8988T (cell line): ENCODE measurements at places on chromosomes 2 and 18.

DNA sequence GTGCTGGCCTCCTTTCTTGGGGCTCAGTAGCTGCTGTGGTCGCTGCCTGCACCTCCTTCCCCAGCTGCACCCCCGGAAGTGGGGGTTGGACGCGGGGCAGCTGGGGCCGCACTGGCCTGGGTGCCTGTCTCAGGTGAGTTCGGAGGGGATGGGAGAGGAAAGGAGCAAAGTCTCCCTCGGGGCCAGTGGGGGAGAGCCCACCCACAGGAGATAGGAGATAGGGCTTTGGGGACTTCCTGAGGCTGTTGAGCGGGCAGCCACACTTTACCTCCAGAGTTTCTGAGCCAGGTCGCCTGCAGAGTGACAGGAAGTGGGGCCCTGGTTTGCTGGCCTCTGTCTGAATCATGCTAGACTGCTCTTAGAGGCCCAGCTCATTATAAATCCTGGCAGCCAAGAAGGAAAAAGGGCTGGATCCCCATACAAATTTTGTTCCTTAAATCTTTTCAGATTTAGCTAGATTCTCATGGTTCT, 8.1 kb downstream of the MBP start:
- no peak for DNase-seq

DNA sequence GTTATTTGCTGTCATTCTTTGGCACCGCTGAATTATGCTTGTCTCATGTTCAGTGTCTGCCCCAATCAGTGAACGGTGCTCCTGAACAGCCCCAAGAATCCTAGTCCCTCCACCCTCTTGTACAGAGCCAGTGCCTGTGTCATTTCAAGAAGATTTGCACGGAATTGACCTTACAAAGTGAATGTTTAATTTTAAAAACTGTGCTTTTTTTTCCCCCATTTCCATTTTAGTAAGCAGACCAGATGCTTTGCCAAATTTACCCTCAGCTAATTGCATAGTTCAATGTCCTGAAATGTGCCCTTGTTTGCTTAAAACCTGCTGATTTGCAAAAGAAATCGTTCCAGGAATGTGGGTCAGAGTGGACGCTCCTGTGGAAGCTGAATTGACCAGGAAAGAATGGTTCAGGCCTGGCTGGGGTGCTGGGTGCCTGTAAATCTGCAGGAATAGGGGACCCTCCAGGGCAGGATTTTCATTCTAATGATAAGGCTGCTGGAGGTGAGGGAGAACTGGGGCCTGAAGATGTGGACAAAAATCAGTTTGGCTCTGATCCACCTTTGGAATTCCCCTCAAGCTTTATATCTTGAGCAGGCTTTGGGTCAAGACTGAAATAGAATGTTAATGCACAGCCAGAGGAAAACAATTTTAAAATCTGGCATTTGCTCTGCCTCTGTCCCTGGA, 20.1 kb downstream of the TMEM17 start:
- no peak for DNase-seq

DNA sequence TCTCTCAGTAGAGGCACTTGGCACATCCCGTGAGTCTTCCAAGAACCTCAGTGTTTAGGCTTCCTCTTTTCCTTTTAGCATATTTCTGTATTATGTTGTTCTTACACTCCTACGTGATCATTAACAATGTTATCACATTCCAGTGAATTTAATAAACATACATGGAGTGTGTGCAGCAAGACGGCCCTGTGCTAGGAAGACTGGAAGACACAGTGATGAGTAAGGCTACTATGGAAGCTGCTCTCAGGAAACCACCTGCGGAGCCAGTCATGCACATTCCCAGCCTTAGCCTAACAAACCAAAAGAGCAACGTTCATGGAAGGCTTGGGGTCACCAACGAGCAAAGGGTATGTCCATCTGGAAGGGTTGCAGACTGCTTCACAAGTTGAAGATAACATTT, 103.4 kb downstream of the ETAA1 start:
- no peak for DNase-seq

DNA sequence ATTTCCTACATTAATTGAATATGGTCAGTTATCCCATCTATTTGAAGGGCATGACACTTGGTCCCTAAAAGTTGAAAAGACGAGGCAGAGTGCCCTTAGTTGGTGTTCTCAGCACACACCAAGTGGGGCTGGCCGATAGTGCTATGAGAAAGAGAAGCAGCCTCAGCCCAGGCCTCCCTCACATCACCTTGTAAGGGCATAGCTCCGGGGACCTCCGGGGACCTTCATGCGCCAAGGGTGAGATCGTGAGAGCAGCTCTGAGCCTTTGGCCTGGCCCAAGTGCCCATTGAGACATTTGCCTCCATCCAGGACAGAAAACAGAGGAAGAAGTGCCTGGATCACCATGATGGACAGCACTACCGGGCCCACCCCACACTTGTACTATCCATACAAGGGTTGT, 244.3 kb upstream of the COPS8 start:
- no peak for DNase-seq

DNA sequence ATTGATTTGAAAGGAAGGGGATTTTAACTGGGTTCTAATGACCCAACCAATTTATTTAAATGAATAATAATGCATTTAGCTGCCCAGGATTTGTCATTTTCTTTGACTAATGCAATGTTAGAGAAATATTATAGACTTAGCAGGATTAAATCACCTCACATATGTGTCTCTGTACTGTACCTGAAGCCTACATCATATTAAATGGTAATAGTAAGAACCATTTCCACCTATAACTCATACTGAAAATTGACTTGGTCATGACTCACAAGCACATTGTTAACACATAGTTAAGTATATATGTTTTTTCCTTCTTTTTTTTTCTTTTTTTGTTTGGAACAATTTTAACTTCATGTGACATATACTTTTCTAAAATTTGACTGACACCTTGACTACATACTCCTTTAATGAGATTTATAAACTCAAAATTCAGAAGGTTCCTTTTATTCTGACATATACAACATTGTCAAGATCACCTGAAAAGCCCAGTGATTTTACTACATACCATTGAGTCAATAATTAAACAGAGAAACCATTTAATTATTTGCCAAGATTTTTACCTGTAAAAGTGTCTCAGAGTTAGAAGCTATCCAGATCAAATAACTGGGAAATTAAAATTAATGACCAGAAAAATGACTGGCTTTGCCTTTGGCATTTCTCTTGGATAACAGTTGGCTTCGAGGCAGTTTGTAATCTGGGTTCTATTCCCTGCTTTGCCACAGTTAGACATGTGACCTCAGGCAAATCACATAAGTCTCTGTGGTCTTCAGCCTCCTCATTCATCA, 58.8 kb upstream of the CDC42EP3 start:
- DNase-seq, result no peak

DNA sequence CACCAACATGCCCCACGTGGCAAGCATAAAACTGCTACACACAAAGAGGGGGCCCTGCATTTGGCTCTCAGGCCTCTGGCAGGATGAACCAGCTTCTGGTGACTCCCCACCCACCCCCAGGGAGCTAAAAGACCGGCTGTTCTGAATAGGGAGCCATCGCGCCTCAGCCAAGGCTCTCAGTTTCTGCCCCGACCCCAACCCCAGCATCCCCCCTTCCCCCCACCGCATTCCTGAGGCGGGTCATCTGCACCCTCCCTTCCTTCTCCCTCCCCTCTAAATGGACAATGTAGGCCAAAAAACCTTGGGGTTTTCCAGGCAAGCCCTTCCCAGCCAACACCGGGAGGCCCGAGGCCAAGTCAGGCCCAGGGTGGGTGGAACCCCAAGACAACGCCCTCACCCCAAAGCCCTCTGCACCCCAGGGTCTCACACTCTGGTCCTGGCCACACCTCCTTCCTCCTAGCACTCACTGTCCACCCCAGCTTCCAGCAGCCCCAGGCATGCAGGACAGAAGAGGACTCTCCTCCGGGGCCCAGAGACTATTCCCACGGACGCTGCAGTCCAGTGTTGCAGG, 5.7 kb downstream of the CYP26B1 start:
- no peak for DNase-seq

- DNase-seq, result peak; percentile 91
Measured at GRCh38 chr2:217993817-217994463, 8.9 kb downstream of the TNS1 start.

- DNase-seq, result no peak
Measured at GRCh38 chr18:52342456-52342855, 2.5 kb downstream of the DCC start.

GRCh38 chr2:234292205-234292961, 204.5 kb downstream of the ARL4C start:
- no peak for DNase-seq

DNA sequence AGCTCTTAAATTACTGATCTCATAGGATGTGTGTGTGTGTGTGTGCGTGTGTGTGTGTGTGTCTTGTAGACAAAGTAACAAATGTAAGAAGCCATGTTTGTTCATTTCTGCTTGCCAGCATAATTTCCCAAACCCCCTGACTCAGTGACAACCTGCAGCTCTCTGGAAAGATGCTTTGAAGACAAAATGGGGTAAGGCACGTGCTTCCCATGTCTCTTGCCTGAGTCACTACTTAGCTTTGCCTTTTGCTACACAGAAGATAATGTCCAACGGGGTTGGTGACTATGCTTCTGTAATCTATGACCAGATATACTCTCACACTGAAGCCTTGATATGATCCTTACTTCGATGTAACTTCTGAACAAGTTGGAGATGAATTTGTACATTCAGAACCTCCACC, 332.0 kb downstream of the SLC4A3 start:
- no peak for DNase-seq

DNA sequence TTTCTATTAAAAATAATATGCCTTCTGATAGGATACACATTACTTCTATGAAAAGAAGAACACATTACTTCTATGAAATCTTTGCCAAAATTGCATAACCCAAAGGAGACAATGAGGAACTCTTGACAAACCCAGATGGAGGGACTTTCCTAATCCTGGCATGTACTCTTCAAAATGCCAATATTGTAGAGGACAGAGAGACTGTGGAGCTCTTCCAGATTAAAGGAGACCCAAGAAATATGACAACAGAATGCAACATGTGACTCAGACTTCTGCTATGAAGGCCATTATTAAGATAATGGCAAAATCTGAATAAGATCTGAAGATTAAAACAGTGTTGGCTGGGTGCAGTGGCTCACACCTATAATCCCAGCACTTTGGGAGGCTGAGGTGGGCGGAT, 22.2 kb downstream of the SOWAHC start:
- DNase-seq, result no peak

- DNase-seq, result no peak
Measured at GRCh38 chr2:30708491-30709290, 98.6 kb downstream of the CAPN13 start.

DNA sequence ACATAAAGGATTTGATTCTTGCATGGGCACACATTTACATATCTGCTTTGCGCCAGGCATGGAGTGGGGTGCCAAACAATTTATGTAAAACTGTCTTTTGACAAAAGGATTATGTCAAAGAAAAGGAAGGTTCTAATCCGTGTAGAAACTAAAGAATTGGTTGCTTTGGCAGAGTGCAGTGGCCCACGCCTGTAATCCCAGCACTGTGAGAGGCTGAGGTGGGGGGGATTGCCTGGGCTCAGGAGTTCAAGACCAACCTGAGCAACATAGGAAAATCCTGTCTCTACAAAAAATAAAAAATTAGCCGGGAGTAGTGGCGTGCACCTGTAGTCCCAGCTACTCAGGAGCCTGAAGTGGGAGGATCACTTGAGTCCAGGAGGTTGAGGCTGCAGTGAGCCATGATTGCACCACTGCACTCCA, 1.1 kb upstream of the MTERF4 start:
- no peak for DNase-seq

GRCh38 chr2:229180658-229181057, 90.4 kb downstream of the PID1 start:
- no peak for DNase-seq

- no peak for DNase-seq
Measured at GRCh38 chr2:111199840-111200239, 79.1 kb downstream of the BCL2L11 start.

- no peak for DNase-seq
Measured at GRCh38 chr2:19532547-19533196, 174.2 kb upstream of the OSR1 start.

- no peak for DNase-seq
Measured at GRCh38 chr2:119482481-119483394, 41.5 kb downstream of the SCTR start.

GRCh38 chr2:46845542-46846486, 69.8 kb downstream of the MCFD2 start:
- DNase-seq, result no peak

GRCh38 chr2:221527776-221528309, 44.3 kb downstream of the EPHA4 start:
- no peak for DNase-seq

GRCh38 chr2:217186152-217186551, 326.3 kb upstream of the TNP1 start:
- DNase-seq, result no peak
